ENCODE measurements at places on chromosomes 5 and 9. TPM values are rescaled to one million over a fixed set of nuclear protein-coding genes. Genes with fewer than 3 reads are reported as not detected.

Gene SLC2A6
- 4.3 TPM for total RNA-seq

DNA sequence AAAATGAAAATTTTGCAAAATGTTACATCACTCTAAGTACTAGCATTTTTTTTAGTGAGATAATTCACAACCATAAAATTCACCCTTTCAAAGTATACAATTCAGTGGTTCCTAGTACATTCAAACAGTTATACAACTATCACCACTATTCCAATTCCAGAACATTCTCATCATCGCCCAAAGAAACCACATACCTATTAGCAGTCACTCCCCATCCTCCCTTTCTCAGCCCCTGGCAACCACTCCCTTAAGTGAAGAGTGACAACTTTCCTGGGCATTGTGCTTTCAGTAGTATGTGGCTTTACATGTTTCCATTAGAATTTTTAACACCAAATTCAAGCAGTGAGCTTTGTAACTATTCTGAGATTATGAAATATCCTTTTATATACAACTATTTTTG is 81.4 kb downstream of the RASEF start:
- no peak for DNase-seq

- DNase-seq: no peak
Observed at GRCh38 chr5:76025069-76025468, 58.1 kb upstream of the SV2C start.

Gene ZNF879
- 4.7 TPM for total RNA-seq

DNA sequence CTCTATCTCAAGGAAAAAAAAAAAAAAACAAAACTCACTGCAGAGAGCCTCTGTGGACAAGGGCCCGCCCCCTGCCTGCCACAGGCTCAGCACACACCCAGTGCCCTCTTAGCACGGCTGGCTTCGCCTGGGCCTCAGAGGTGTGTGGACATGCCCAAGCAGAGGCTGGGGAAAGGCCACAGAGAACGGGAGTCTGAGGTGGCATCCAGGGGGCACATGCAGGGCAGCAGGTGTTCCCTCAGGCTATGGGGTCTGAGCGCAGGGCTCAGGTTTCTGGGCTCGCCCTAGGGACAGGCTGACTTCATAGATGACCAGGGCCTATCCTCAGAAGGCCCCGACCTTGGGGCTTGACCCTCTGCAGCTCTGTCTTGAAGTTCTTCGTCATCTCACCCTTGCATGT is 138.7 kb downstream of the ZNF354C start:
- peak; percentile 14 for DNase-seq

DNA sequence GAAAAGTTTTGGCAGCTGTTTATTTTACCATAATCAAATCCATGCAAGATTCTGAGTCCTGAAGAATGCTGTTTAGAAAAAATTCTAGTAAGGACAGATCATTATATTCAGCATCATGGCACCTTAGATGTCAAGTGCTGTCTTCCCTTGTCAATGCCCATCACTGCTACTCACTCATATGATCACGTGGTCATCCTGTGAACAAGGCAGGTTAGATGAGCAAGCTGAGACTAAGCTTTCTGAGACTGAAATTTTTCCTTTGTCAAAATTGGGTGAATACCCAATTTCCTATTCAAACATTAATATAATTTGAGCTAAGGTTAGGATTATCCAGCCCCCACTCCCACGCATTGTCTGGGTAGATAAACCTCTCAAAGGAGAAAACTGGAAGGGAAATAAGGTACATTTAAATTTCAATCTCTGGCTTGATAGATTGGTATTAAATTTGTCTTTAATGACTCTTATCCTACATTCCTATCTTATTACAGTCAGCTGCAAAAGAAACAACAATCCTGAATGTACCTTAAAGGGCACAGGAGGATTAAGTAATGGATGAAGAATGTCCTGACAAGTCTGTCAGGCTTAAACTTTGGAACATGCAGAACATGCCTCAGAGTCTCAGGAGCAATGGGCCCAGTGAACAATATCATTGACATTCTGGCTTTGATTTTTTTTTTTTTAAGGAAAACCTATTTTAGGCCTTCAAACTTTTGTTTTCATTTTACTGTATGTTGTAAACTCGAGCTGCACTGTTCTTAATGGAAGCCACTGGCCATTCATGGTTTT is 148.7 kb upstream of the RANBP3L start:
- DNase-seq: no peak

- no peak for DNase-seq
Observed at GRCh38 chr9:5269249-5269715, 35.2 kb downstream of the RLN2 start.

DNA sequence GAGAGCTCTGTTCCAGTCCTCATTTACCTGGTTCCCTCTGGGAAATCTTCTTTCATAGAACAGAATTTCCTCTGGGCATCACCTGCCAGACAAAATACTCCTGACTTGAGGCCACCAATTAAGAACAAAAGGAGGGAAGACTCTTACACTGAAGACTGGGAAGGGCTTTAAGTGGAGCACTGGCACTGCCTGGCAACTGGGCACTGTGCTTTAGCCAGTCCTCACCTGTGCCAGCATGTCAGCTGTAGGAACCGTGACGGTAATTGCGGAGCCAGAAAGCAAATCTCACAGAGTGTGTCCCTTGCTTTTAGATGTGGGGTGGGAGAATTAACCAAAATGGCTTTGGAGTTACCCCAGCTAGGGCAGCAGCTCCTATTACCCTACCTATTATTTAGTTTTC is 40.6 kb downstream of the FAM219A start:
- DNase-seq: no peak

Measured in left cardiac atrium (tissue), 4 donors.